ENCODE measurements at places on chromosomes 7 and 10.

DNA sequence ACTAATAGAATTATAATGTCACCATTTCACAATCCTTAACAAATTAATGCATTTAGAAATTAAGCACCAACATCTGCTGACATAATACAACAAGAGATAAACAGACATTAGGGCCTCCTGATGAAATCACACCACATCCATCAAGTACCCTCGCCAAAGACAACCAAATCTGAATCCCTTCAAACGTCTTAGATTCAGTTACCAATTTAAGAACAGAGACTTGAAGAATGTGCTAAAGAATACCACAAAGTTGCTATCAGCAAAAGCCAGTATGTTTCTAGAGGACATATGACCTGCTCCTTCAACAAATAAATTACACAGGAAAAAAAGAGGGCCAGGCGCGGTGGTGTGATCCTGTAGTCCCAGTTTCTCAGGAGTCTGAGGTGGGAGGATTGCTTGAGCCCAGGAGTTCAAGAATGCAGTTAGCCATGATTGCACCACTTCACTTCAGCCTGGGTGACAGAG, 144.5 kb downstream of the REEP3 start:
- DNase-seq = peak; percentile 59

GRCh38 chr10:15344876-15345285, 26.2 kb downstream of the FAM171A1 start:
- peak; percentile 97 for DNase-seq

DNA sequence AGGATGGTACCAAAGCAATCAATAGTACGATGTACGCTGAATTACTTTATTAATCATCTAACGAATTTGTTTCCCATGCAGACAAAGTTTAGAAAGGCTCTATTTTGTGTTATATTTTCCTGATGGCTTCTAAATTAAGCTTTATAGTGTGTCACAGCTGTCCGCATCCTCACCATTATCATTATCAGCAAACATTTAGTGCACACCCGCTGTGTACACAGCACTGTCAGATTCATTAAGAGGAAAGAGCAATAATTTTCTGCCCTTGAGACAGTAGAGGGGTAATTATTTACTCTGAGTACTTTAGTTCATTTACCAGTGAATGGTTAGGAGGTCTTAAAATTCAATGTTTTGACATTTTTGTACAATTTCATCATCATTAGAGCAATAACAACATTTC, 233.3 kb upstream of the PTPRZ1 start:
- DNase-seq = no peak

DNA sequence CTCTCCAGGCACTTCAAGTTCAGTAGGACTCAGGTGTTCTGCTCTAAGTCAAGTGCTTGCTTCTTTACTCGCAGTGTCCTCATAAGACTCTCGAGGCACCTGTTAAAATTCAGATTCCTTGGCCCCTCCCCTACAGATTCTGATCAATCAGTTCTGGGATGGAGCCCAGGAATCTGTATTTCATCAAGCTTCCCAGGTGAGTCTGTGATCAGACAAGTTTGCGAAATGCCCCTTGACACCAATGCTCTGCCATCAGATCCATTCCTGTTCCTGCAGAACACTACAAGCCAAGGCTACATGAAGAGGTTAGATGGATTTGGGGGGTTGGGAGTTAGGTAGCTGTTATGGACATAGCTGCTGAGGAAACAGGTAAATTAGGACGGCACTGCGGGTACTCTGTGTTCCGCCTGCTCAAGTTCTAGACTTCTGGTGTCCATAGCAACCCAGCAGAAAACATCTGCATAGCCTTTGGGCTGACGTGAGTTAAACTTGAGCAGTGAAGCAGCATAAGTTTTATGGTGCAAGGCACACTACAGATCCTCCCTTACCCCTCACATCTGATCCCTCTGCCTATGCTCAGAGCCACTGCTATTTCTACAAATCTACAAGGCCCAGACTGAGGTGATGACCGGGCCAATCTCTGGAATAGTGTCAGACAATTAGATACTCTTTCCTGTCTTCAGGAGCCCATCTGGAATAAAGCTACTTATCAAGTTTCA, 6.8 kb upstream of the NCOA4 start:
- no peak for DNase-seq

DNA sequence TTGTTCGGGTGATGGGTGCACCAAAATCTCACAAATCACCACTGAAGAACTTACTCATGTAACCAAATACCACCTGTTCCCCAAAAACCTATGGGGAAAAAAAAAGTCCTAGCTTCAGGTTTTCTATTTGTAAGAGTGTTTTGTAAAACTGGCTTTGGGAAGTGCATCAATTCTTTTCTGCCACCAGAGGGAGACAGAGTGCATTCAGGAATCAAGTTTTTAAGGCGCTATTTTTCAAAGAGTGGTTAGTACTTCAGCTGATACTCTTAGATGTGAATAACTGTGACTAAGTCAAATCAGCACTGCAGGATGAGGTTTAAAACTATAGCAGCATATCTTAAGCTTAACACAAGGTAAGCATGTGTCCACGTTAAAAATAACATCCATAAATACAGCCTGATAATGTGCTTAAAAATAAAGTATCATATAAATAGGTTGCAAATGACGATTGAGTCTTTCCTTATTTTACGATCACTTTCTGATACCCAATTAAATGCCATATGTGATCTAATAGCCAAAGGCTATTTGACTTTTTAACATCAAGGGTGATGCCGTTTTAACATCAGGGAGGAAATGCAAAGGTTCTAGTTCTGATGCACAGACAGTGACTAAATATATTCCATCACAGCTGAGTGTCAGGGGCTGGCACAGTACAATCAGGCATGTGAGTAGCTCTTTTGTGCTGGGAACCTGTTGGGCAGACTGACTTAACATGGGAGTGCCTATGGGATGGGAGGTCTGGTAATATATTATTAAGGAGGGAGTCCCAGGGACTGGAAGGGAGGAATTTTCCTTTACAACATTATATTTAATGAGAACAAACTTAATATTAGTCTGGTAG, 10.6 kb upstream of the LYZL2 start:
- peak; percentile 59 for DNase-seq

DNA sequence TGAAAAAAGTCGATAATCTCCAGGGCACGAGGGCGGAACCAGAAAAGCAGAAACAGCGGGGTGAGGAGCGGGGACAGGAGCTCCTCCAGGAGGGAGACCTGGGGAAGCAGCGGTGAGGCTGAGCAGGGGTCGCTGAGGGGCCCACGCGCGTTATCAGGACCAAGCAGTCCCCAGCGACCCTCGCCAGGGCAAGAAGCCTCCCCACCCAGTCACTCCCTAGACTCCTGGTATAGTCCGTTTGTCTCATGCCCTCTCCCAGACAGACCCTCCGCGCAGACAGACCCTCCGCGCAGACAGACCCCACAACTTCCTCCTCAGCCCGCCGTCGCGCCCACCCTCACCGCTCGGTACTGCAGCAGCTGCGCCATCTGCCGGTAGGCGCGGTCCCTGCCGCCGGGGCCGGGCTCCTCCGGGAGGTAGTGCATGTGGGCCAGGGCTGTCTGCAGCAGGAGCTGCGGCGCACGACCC, 6.3 kb downstream of the ATG9B start:
- DNase-seq = peak; percentile 77

DNA sequence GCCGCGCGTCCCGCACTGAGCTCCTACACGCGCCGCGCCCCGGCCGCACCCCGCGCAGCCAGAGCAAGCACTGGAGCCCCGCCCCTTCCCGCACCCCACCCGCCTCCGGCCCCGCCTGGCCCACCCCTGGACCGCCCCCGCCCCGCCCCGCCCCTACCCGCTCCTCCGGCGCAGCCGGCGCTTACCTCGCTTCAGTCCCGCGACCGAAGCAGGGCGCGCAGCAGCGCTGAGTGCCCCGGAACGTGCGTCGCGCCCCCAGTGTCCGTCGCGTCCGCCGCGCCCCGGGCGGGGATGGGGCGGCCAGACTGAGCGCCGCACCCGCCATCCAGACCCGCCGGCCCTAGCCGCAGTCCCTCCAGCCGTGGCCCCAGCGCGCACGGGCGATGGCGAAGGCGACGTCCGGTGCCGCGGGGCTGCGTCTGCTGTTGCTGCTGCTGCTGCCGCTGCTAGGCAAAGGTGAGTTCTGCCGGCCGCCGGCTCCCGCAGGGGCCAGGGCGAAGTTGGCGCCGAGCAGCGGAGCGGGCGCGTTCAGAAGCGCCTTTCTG, at the start of gene RET:
RET (plus strand) TSS at position 194 of the 545 bp plus-strand sequence; CDS start at position 384, 190 bp downstream.
- no peak for DNase-seq

- no peak for DNase-seq
Measured at GRCh38 chr10:16519908-16520861, 1.5 kb downstream of the C1QL3 start.

DNA sequence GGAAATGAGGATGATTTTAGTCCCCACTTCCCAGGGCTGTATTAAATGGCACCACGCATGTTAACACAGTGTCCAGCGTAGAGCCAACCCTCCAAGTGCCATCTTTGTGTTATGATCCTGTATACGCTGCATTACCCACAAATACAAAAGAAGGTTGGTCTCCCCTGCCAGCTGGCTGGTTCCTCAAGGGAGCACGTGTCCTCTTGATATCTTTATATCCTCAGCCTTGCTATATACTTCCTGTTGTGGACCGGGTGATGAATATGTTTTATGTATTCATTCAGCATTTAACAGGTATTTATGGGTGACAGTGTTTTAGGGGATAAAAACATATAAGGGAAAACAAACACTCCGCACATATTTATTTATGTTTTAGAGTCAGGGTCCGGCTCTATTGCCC, 23.2 kb upstream of the PRRT4 start:
- DNase-seq = no peak

DNA sequence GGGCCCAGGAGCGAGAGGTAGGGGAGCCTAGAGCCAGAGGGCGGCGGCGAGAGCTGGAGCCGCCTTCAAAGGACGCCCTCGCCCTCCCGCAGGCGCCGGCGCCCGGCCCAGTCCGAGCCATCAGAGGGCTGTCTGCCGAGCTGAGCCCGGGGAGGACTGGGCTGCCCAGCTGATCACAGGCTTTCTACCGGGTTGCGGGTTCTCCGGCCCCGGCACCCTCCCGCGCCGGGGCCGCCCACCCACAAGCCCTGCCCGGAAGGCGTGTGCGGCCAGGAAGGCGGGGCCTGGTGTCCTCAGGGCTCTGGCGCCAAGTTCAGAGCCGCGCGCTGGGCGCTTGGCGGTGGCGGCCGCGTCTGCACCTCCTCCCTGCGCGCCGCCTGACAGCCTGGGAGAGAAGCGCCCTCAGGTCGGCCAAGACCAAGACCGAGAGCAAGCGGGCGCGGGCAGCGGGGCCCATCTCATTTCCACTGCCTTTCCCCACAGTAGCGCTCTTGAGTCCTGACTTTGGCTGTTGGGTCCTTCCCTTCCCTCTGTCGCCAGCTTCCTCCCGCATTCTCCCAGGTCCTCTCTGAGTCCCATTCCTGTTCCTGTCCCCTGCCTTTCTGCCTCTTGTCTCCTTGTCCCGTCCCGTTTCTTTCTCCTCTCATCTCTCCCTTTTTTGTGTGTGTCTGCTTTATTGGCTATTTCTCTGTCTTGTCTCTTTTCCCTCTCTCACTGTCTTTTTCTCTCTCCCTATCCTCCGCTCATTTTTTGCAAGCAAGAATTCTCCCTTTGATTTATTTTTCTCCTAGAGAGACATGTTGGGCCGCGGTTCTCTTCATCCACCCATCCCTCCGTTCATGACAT, 60.6 kb upstream of the MSMB start:
- peak; percentile 82 for DNase-seq

DNA sequence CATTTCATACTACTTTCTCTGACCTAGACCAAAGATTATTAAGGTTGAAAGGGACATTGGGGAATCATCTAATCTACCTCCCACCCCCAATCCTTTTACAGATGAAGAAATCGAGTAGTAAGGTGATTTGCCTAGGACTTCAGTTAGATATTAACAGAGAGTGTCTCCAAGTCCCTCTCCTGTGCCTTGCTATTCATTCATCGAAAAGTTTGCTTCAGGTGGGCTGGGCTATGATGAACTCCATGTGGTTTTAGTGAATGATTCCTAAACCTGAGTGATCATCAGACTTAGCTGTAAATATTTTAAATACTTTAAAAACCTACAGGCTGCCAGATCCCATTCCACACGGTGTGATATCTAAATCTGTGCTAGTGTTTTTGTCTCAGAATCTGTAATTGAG, 259.4 kb upstream of the SORCS1 start:
- DNase-seq = no peak

DNA sequence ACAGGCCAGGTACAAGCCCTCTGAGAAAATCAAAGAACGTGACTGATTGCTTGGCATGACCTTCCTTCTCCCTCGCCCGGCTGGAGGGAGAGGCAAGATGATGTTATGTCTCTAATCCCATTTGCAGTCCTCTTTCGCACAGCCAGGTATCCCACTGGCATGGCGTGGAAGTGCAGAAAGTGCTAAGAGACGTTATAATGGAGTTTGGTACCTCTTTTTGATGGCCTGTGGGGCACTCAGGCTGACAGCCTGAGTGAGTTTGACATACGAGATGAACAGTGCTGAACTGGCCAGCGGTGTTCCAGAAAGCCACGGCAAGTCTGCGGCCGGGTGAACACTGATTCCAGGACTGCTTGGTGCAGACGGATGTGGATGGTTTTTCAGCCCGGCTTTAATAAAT, 241.6 kb downstream of the RAB11FIP2 start:
- DNase-seq = no peak

- DNase-seq = peak; percentile 11
Measured at GRCh38 chr7:112556633-112557032, 75.8 kb downstream of the LSMEM1 start.

DNA sequence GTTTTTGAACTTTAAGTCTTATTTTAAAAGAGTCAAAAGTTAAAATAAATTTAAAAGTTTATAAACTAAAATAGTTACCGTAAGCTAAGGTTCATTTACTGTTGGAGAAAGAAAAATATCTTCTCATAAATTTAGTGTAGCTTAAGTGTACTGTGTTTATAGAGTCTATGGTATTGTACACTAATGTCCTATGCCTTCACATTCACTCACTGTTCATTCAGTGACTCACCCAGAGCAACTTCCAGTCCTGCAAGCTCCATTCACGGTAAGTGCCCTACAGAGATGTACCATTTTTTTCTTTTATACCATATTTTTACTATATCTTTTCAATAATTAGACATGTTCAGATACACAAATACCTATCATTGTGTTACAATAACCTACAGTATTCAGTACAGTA, 97.6 kb downstream of the PTN start:
- no peak for DNase-seq

GRCh38 chr10:92690211-92690914, 608 bp downstream of the HHEX start:
- peak; percentile 91 for DNase-seq

DNA sequence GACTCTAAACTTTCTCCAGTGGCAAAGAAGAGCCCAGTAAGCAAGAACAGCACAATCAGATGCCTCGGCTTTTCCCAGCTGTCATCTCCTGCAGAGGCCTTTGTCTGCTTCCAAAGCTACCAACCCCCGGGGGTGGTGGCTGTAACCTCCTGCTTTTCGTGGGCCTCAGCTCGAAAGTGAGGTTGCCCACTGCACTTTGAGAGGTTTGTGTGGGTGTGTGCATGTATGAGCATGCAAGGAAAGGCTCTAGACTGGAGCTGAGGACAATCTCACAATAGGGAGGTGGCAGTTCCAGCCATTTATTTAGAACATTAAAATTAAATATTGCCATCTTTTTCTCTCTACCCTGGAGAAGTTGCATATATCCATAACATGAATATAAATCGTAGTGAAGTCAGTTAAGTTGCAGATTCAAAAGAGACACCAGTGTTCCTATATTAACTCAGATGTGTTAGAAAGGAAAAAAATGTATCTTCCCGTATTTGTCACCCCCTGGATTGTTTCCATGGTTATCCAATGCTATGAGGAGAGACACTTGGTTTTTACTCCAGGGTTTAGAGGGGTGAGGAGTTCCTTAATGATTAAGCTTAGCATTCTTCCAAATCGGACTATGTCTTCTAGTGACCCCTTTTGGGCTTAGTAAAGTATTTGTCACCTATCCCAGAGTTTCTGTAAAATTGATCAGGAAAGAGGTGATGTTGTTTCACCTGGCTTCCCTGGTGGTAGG, 781.1 kb downstream of the INHBA start:
- DNase-seq = no peak

All from OCI-M1 (cell line).